Kidney capillary endothelial cell (primary cell): ENCODE measurements at places on chromosomes 7 and 10.
A peak's percentile ranks its signal among the peaks of the same experiment; 100 is the strongest.

- no peak for DNase-seq
Measured at GRCh38 chr7:21260939-21261338, 166.9 kb upstream of the SP4 start.

DNA sequence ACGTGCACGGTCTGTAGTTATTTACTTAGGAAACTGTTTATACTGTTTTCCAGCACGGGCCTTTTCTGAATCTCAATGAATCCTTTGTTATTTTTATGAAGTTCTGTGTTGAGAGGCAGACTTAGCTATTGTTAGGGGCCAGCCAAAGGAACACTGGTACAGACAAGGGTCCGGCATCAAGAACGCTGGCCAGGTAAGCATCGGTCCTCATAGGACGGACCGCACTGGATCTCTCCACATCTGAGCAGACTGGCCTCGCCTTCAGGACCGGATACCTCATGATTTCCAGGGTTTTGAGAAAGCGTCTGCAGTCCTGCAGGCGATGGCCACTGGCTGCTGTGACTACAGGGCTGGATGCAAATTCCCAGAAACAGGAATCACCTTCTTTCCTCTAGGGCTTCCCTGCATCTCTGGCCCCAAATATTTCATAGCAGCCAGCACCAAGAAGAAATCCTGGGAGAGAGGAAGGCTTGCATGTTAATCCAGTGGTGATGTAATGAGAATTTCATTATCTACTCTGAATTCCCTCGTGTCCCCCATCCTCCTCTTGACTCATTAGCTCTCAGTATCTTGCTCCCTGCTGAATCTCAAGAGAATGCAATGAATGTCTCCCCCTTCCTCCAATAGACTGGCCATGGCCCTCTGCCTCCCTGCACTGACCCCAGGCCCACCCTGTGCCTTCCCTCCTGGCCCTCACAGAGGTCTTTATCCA, 325.4 kb upstream of the NPVF start:
- DNase-seq: no peak

GRCh38 chr7:108146070-108146842, 16.1 kb upstream of the LAMB4 start:
- peak; percentile 69 for DNase-seq

- no peak for DNase-seq
Measured at GRCh38 chr10:7527468-7527867, 116.6 kb upstream of the SFMBT2 start.

DNA sequence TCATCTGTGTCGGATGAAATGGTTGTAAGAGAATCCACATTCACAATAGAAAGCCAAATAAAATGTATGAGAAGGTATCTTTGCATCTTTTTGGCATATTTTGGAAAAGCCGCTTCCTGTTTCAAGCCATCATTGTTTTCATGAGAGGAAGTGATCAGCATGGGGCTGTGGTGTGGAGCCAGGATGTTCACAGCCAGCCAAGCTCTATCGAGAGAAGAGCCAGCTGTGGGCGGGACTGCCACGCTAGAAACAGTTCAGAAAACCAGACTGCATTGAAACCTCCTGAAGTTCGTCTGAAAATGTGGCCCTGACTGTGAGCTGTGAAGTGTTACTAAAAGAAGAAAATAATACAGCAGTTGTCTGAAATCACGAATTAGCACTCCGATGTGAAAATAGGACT, 21.2 kb upstream of the NPS start:
- DNase-seq: no peak

DNA sequence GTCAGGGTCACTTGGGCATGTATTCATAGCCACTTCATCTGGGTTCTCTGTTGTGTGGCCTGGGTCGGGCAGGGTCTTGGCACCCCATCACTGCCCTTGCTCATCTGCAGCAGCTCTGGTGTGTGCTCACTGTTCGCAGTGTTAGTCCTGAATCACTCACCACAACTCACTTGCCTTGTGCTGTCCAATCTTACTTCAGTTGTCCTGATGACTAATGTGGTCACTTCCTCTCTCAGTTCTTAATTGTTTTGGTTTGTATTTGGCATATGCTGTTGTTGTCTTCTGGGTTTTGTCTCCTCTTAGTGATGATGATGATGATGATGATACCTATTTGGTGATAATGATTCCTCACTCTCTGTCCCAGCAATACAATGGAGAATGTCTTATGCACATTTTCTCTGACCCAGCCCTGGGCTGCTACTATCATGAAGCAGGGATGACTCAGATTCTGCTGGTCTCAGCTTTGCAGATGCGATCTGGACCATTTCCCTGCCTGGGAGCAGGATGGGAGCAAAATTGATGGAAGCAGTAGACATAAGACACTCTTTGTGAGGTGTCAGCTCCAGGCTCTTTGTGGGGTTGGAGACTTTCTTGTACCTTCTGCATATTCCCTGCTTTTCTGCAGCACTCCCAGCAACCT, 17.0 kb downstream of the ADRA2A start:
- DNase-seq: peak; percentile 29

GRCh38 chr10:19815731-19816410, 361 bp upstream of the PLXDC2 start:
- DNase-seq: no peak

DNA sequence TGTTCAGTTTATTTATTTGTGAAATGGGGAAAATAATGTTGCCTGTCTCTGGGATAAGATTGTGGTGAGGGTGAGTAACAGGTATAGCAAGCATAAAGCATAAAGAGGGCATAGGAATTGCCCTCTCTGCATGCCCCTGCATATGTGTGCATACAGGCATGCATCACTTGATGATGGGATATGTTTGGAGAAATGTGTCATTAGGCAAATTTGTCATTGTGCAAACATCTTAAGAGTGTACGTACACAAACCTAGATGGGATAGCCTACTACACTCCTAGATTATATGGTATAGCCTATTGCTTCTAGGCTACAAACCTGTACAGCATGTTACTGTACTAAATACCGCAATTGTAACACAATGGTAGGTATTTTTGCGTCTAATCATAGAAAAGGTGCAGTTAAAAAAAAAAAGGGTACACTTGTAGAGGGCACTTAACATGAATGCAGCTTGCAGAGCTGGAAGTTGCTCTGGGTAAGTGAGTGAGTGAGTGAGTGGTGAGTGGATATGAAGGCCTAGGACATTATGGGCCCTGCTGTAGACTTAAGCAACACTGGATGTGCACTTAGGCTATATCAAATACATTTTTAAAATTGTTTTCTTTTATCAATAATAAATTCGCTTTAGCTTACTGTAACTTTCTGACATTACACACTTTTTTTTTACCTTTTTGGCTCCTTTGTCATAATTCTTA, 386.5 kb upstream of the ANKRD30A start:
- DNase-seq: no peak

DNA sequence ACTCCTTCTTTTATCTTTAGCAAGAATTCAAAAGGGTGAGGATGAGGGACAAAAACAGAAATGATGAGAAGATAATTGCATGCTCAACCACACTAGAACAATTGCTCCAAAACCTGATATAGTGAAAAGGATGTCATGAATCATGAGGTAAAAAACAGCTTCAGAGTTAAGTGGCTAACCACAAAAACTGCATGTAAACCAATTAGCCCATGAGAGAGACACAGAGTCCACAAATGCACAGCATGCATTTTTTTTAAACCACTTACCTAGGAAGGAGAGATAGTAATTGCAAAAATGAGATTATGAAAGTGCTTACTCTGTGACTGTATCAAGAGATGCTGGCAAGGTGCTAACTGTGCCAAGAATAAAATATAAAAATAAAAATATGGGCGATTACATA, 132.9 kb downstream of the MBL2 start:
- DNase-seq: no peak

DNA sequence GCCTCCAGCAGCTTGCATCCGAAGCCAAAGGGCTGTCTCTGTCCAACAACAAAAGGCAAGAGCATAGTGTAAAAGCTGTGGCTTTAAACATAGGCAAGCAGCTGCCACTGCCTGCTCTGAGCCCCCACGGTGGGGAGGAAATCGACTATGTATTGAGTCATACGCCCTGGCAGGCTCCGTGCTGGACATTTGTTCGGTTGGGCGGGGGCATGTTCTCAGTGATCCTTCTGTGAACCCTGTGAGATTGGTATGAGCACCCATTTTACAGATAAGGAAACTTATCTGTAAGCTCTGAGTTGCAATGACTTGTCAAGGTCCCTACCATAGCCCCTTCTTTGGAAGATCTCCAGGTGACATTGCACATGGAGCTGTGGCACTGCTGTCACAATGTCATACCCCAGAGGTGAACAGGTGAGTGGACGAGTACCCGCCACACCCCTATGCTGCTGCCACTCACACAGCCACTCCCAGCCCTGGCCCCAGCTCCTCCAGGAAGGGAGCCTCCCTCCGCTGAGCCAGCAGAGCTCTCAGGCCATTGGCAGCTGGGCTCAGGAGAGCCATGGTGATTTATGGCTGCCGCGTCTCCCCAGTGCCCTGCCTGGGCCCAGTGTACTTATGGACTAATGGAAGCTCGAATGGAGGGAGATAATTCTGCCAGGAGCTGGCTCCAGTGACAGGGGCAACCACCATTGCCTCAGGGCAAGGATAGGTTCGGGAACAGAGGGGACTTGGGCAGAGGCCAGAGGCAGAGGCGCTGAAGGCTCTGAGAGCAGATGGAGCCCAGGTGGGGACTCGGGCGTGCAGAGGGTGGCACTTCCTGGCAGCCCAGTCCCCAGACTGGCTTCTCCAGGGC, 43.7 kb downstream of the UNC5B start:
- DNase-seq: peak; percentile 91

GRCh38 chr10:78353636-78354035, 320.0 kb downstream of the RPS24 start:
- DNase-seq: no peak

DNA sequence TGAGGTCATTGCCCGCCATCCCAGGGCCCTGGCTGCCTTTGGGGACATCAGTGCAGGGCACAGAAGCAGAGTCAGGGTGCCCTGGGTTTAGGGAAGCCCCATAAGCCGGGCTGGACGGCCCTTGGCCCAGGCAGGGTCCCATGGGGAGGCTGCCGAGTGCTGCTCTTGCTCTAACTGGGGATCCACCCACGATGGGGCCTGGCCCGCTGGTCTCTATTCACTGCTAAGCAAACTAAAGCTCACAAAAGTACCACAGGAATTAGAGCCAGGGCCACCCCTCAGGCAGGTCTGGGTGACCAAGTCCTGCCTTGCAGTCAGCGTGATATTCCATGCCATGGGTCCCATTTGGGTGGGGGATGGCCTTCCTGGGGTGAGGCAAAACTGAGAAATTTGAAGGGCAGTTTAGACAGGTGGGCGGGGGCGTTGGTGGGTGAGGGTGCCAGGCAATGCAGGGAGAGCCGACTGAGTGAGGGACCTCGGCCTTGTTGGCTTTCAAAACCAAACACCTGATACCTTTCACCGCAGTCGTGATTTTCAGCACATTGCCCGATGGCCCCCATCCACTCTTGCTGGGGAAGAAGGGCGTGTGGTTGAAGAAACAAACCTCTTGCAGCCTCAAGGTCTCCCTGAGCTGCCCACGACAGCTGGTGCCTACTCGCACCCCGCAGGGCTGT, 92.8 kb upstream of the PPIF start:
- DNase-seq: no peak

DNA sequence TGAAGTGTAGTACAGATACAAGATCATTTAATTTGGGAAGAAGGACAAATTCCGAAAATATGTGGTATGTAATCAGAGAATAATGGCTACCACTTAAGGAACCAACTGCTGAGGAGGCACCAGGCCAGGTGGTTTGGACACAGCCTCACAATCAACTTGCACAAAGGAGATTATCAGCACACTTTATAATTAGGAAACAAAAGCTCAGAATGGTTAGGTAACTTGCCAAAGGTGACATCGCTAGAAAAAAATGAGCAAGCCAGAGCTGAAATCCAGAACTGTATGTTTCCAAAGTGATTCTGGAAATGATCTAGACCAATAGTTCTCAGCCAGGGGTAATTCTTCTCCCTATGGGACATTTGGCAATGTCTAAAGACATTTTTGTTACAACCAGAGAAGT, 36.6 kb downstream of the ERCC6 start:
- no peak for DNase-seq

DNA sequence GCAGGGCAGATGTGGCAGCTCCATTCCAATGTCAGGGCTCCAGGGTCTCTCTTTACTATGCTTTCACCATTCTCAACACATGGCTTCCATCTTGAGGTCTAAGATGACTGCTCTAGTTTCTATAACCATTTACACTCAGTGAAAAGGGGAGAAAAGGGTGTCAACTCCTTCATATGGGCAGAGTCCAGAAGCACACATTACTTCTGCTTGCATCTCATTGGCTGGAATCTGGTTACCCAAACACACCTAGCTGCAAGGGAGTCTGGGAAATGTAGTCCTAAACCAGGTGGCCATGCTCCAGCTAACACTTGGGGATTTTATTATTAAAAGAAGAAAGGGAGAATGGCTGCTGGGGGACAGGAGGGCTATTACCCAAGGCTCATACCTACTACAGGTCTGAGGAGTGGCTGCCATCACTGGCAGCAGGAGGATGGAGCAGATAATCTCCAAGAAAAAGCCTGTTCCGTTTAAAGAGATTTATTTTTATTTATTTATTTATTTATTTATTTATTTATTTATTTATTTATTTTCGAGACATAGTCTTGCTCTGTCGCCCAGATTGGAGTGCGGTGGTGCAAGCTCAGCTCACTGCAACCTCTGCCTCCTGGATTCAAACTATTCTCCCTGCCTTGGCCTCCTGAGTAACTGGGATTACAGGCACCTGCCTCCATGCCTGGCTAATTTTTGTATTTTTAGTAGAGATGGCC, 29.1 kb upstream of the LBX1 start:
- DNase-seq: no peak

GRCh38 chr7:4742051-4742573, 33.3 kb upstream of the AP5Z1 start:
- DNase-seq: no peak

GRCh38 chr10:61990761-61991135, 89.2 kb downstream of the ARID5B start:
- no peak for DNase-seq

DNA sequence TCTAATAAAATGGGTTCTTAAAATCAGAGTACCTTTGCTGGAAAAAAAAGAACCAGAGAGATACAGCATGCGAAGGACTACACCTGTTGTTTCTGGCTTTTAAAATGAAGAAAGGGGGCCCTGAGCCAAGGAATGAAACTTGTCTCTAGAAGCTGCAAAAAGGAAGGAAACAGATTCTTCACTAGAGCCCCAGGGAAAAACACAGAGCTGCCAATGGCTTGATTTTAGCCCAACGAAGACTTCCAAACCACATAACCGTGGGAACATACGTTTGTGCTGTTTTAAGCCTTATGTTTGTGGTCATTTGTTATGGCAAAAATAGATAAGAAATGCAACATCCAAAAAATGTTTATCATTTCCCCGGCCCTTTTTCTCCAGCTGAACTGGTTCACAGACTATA, 780.0 kb downstream of the SORCS1 start:
- no peak for DNase-seq

DNA sequence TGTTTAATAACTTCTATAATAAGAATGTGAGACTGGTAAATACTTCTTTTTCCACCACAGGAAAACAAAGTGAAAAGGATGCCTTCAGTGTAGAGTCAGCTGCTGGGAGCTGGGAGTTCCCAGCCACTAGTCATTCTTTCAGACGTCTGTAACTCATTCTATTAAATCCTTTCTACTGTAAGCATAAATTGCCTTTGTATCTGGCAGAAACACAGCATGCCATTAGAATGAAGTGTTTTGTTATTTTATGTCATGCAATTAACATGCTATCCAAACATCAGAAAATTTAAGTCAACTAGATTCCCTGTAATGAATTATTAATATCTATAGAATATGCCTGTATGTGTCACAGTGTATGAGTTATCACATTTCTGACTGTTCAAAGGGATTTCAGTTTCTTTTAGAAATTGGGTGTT, 14.3 kb downstream of the BPGM start:
- DNase-seq: peak; percentile 36

- peak; percentile 39 for DNase-seq
Measured at GRCh38 chr7:111041577-111041976, 49.4 kb upstream of the LRRN3 start.

GRCh38 chr10:128059266-128059981, 66.8 kb downstream of the MKI67 start:
- no peak for DNase-seq
